ENCODE measurements at places on chromosomes 3 and 15.

GRCh38 chr3:1356101-1356500 is 263.3 kb downstream of the CNTN6 start:
- DNase-seq, result no peak

GRCh38 chr3:196440041-196440537 is 7.9 kb upstream of the UBXN7 start:
- DNase-seq, result no peak

DNA sequence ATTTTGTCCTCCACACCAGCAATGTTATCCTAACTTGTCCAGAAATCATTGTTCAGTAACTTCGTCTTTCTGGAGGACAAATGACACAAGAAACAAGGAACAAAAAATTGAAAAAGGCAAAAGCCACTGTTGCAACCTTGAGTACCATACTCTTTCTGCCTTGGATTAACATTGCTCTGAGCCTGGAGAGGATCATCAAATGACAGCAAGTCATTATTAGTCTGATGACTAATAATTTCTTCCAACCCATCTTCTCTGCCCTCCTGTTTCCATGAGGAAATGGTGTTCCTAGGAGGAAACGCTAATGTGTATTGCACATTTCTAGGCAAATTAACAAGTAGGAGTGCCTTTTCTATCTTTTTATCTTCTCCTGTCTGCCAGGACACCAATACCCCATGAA is 153.9 kb downstream of the PCCB start:
- DNase-seq, result no peak

- no peak for DNase-seq
Measured at GRCh38 chr15:38651328-38652038, 86.9 kb upstream of the RASGRP1 start.

- DNase-seq, result no peak
Measured at GRCh38 chr15:60563539-60564404, 84.8 kb upstream of the ICE2 start.

DNA sequence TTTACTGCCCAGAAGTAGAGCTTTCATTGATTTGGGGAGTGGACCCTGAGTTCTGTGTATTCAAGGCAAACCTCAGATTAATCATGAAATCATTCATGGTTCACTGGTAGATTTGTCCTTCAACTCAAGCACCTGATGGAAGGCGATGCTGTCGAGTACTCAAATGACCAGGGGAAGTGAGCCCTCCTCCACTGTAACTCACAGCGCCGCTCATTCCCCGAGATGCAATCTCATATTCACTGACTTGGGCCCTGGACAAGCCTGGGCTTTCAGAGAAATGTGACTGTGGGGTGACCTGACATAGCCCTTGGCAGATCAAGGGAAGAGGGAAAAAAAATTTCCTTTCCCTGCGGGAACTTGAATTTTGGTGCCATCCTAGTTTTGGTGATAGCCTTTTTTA is 156.7 kb upstream of the BHLHE40 start:
- no peak for DNase-seq

GRCh38 chr3:160830796-160831195 is 74.8 kb downstream of the PPM1L start:
- no peak for DNase-seq

GRCh38 chr3:24111711-24112110 is 166.6 kb downstream of the NR1D2 start:
- no peak for DNase-seq
